Lower leg skin (tissue), 4 donors: ENCODE measurements at places on chromosomes 5 and 9.

DNA sequence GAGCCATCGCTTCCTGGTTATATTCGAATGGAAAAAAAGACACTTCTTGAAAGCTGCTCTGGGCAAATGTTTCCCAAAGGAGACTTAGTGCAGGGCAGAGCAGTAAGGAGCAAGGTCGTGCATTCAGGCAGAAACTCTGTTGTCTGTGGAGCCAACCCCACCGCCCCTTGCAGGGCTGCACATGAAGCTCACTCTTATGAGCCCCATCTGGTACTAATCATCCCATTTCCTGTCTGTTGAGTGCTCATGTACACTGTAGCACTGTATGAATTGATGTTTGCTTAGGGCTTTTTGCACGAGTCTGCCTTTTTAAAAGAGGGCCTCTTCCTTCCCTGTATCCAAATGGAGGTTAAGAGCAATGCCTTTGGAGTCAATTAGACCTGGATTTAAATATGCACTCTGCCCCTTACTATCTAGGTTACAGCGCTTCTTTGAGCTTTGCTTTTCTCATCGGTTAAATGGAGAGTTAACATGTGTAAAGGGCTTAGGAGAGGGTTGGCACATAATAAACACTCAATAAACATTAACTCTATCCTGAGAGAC lies 25.4 kb downstream of the HMHB1 start:
- no peak for DNase-seq

- no peak for DNase-seq
Observed at GRCh38 chr5:174877987-174878386, 153.6 kb downstream of the MSX2 start.

GRCh38 chr9:110179734-110180133 lies 28.2 kb downstream of the C9orf152 start:
- DNase-seq, result no peak

- no peak for DNase-seq
Observed at GRCh38 chr9:4750023-4750673, 9.1 kb upstream of the AK3 start.

DNA sequence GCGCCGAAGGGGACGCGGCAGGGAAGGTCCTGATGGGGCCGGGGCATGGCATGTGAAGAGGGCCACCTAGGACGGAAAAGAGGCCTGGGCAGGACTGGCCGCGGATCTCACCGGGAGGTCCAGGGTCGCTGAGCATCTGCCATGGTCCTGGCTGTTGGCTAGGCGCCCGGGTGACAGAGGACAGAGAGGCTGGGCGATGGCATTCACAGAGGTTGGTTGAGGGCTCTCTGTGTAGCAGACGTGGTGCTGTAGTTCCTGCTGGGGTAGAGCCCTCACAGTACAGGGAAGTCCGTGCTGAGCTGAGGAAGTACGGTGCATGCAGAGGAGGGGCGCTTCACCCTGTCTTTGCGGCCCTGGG lies 427 bp downstream of the PCYOX1L start:
- DNase-seq, result peak; percentile 93

DNA sequence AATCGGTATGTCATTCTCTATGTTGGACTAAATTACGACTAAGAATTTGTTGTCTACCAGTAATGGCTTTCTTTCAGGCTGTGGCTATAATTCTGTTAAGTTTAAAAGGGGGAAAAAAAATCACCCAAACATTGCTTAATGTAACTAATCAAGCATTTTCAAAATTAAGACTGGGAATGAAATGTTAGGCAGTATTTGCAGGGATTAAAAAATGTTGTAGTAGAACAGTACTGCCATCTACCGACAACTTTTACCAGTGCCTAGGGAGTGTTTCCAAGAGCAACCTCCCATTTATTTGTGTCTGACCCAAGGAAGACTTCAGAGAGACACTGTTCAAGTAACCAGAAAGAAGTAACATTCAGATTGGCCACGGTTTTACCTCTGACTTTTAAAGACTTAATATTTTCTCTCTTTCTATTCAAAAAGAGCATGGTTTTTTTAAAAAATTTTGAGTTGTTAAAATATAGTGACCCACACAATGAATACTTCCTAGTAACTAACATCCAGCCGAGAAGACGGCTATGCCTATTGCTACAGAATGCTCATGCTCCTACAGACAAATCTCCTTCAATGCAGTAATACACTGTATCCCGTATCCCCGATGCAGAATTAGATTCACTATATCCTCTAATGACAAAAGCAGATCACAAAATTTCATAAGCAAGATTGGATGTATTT lies 92.4 kb downstream of the ARL15 start:
- DNase-seq, result peak; percentile 52

DNA sequence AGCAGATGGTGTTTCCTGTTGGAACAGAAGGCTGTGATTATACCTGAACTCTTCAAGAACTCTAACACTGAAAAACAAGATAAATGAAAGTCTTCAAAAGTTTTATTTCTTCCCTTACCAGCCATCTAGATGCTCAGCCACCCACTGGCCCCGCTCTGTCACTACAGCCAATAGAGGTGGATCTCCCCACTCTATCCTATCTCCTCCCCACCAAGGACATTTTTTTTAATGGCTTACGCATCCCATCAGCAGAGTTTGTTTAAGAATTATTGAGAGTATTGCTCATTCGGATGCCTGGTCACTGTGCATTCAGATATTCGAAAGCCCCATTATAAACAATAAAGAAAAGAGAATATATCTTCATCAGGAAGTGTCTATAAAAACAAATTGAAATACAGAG lies 159.4 kb downstream of the RASEF start:
- DNase-seq, result no peak

DNA sequence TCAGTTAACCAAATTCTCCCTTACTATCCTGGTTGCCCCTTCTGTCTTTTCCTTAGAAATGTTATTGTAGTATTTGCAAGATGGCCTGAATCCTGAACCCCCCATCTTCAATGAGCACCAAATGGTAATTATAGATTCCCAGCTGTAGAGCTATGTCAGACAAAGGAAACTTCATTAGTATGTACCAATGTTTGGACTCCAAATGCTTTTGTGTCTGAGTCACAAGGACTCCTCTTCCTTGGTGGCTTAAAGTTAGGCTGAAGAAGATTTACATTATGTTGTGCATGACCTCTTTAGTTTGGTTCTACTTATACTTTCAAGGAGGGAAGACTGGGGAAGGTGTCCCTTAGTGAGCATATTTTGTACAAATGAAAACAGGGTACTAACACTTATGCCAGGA lies 105.9 kb upstream of the CDKN2B start:
- no peak for DNase-seq

- DNase-seq, result no peak
Observed at GRCh38 chr5:123585871-123586270, 73.9 kb downstream of the CSNK1G3 start.

DNA sequence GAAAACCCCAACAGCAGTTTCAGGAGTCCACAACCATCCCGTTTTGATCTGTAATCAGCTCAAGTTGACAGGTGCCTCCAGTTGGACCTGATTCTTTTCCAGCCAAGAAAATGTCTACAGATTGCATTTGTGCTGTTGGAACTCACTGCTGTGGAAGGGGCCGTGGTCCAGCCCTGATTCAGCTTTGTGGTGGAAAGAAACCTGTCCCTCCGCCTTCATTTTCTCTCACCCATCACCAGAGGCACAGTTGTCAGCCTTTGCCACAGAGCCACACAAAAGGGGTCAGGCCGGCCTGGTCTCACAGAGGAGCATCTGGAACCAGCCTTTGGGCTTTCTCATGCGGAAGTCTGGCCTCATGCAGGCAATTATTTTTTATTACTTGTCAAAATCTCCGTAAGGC lies 483.6 kb downstream of the GADD45G start:
- DNase-seq, result no peak

DNA sequence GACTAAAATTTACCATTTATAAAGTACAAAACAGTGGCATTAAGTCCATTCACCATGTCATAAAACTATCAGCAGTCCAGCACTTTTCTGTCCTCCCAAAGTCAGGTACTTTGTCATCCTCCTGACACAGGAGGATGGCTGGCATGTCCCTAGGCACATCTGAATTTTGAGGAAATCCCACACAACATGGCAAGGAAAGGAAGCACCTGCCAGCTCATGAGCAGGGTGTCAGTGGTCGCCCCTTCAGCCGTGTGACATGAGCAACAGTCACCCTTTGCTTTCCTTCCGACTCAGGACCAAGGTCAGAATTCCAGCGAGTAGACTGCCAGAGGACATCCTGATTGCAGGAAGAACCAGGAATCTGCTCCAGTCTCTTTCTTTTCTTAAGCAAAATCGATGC lies 77.1 kb downstream of the PPARGC1B start:
- no peak for DNase-seq

DNA sequence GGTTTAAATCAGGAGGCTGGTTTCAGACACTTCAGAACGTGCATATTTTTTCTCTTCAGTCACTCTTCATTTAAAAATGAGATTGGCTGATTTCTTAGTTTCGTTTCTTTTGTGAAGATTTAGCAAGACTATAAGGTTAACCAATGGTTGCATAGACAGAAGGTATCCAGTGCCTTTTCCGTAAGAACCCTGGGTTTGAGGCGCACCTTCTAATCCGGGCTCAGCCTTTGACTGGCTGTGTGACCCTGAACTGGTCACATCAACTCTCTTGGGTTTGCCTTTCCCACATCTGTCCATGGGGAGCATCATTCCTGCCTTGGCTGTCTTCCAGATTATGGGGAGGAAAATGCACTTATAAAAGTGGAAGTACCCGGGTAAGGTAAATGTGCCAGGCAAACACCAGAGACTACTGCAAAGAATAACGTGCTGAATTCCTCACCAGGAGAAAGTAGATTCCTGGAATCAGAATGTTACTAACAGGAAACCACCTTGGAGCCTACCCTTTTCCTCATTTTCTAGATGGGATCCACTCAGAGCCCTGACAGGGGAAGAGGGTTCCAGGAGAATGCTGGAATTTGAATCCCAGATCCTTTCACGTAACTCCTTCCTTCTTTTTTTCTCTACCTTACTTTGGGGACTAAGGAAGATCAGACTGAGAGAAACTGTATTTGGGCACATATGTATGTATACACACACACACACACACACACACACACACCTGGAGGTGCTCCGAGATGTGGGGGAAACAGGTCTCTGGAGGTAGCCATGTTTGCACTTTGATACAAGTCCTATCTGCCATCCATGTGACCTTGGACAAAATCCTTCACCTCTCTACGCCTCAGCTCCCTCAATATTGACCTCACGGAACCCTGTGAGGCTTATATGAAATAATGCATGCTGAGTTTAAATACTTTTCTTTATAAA lies 6.8 kb downstream of the HAND1 start:
- DNase-seq, result no peak

- DNase-seq, result no peak
Observed at GRCh38 chr5:141486091-141486490, 1.3 kb downstream of the PCDHGC4 start.

DNA sequence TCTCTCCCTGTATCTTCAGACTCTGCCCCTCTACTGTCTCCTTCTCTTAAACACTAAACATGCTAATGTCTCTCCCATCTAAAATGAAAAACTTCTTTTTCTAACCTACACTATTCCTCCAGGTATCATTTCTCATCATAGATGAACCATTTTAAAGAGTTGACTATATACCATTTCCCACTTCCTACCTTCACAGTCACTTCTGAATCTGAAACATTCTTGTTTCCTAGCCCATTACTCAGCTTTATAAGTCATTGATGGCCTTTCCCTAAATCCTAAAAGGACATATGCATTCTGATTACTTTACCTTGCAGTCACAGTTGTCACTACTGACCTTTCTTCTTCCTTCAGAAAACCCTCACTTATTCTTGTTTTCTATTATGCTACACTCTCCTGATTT lies 118.2 kb downstream of the SSBP2 start:
- no peak for DNase-seq

DNA sequence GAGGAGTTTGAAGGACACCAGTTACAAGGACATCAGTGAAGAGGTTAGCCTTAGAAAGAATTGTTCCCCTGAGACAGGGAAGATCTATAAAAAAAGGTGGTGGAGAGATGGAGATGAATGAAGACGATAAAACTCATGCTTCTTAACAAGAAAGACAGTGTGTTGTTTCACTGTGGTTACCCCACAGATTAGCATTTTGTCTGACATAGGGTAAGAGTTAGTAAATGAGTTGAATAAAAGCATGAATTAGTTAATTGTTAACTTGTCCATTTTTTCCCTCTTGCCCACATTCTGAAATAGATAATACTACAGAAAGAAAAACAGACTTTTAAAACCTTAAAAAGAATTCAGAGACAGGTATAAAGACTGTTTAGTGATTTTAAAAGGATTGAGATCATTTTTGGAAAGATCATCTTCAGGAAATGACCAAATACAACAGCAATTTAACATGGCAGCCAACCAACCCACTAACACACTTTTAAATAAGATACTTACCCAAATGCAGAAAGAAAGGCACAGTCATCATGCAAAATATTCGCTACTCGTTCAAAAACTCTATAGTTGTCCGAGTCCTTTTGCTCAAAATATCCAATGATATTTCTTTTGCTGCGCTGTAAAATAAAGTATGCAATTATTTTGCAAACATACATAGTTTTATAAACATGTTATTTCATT lies 78.5 kb downstream of the ERP44 start:
- DNase-seq, result no peak
